Stimulated activated CD8-positive, alpha-beta memory T cell treated with anti-CD3 and anti-CD28 coated beads, Interleukin-15, amount 100 ng/mL, for 24 hours (primary cell): ENCODE measurements at places on chromosomes 11 and 22.

- no peak for DNase-seq
These were observed 102.7 kb upstream of the SEZ6L start for GRCh38 chr22:26066534-26066933.

- no peak for DNase-seq
These were observed 106.0 kb downstream of the CSNK2A3 start for GRCh38 chr11:11247086-11247485.

GRCh38 chr11:8085011-8085645 is 4.1 kb downstream of the TUB start:
- no peak for DNase-seq

DNA sequence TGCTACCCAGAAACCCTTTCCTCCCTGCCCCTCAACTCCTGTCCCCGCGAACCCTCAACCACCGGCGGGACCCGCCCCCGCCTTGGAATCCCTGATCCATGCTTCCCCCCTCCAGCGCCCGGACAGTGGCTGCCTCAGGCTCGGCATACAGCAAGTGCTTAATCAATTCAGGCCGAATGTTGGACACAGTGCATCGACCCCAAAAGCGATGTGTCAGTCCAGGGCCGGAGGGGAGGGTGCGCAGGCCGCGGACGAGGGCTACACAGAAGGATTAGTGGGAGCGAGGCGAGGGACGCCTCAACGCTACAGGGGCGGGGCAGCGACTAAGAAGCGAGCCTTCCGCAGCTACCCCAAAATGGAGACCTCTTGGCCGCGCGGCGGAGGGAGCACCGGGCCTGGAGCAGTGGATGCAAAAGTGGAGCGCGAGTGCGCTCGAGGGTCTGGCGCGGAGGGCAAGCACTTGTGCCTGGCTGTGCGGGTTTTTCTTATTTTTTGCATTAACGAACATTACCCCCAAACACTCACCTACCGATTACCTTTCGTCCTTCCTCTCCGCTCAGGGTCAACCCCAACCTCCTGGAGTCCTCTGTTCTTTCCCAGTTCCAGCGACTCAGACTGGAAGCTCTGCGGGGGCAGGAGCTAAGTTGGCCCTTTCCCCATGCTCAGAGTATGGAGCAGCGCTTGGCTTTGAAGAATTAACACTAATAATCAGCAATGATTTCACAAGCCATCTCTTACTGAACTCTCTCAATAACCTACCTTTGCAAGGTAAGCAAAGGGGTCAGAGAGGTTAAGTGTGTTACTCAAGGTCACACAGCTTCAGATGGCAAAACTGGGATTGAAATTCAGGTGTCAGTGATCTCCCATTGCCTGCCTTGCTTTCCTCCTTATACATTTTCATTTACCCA is 30.0 kb upstream of the WNT11 start:
- peak; percentile 19 for DNase-seq

DNA sequence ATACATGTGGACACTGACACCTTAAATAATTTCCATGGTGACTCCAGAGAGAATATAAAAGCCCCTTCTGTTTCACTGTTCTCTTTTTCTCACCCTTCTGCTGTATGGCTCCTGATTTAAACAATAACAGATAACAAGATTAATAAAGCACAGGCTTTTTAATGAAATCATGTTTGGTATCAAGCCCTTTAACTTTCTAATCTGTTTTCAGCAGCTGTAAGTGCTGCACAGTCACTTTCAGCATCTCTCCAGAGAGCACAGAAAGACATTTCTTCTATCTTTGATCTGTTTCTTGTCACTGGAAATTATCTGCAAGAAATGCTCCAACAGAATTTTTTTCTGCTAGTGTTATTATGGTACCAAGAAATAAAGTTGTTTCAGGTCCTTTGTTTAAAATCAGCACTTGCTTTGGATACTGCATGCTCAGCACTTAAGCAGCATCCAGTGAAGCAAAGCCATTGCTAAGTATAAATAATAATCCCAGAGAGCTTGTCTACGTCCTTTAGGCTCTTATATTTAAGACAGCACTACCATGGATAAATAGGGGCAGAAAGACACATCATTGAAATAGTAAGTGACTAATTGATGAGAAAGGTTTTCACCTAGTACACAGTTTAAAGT is 134.2 kb upstream of the CARD18 start:
- no peak for DNase-seq

DNA sequence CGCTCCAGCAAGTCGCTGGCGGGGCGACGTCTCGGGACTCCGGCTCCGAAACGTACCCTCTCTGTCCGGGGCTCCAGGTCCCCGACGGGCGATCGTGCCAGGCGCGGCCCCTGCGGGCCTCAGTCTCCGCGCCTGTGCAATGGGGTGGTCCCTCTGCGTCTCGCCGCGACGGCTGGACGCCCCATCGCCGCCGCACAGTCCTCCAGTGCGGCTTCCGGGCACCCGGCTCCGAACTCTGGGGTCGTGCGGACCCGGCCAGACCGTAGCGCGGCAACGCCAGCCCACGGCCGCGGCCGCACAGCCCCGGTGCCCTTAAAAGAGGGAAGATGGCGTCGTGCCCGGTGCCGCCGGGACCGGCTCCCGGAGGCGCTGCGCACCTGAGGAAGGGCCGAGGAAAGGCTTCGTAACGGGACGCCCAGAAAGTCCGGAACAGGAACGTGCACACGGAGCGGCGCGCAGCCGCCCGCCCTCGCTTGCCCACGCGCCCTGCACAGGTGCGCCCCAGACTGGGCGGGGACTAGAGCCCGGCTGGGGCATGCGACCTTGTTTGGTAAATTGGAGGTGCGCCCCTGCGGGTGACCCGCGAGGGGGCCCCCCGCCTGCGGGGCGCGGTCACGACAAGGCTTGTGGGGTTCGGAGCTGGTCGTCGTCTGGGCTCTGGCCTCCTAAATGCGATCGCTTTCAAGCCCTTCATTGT is 525 bp downstream of the BIK start:
- no peak for DNase-seq

GRCh38 chr11:124026498-124026897 is at the start of gene OR10G8:
TSS of gene OR10G8 (plus strand) at chr11:124026798. CDS start at chr11:124029623, 2,825 bp downstream.
- no peak for DNase-seq

GRCh38 chr11:9015677-9016076 is 11.9 kb upstream of the NRIP3 start:
- no peak for DNase-seq
